PC-9 (cell line): ENCODE measurements at places on chromosomes 11 and 22. TPM values are rescaled to one million over a fixed set of nuclear protein-coding genes. Genes with fewer than 3 reads are reported as not detected.

DNA sequence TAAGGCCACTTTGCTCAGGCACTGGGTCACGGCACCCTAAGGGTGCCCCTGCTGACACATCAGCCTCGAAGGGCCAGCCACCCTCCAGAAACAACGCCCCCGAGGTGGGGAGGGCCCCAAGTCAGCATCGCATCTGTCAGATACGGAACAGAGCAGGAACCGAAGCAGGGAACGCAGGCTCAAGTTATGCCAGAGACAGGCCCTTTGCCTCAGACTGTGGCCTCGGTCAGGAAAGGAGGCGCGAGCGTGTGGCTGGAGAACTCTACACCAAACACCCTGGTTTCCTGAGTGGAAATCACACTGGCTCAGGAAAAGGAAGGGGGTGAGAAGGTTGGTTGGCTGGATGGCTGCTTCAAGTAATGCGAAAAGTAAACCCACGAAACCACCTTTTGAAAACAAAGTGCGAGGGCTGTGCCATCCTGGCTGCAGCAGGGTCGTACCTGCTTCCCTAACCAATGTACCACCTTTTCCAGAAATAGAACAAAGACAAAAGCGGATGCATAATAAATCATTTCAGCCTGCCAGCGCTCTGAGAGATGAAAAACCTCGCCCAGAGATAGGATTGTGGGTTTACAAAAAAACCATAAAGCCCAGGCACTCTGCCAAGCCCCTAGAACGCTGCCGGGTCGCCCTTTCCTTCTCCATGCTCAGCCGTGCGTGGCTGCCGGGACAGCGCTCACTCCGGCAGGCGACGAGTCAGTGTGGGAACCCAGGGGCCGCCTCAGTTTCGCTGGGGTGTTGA lies 38.6 kb downstream of the TRMU start:
- H3K36me3 ChIP-seq = peaks cover 10% of the 10 kb centered on the region
- no peaks in the 10 kb centered on the region for H3K27me3 ChIP-seq
- DNase-seq = no peak
- peak overlapping the region; percentile 61 for H3K27ac ChIP-seq
- peak overlapping the region; percentile 35; the same call in 1 of the 2 replicates for H3K4me3 ChIP-seq
- H3K4me1 ChIP-seq = peaks cover 51% of the 10 kb centered on the region

- H3K36me3 ChIP-seq = no peaks in the 10 kb centered on the region
- no peak overlapping the region for H3K27ac ChIP-seq
- H3K4me3 ChIP-seq = no peak overlapping the region
- no peak for DNase-seq
- H3K4me1 ChIP-seq = no peaks in the 10 kb centered on the region
- H3K27me3 ChIP-seq = no peaks in the 10 kb centered on the region
These were observed 18.0 kb downstream of the FAM227A start for GRCh38 chr22:38638216-38638615.

DNA sequence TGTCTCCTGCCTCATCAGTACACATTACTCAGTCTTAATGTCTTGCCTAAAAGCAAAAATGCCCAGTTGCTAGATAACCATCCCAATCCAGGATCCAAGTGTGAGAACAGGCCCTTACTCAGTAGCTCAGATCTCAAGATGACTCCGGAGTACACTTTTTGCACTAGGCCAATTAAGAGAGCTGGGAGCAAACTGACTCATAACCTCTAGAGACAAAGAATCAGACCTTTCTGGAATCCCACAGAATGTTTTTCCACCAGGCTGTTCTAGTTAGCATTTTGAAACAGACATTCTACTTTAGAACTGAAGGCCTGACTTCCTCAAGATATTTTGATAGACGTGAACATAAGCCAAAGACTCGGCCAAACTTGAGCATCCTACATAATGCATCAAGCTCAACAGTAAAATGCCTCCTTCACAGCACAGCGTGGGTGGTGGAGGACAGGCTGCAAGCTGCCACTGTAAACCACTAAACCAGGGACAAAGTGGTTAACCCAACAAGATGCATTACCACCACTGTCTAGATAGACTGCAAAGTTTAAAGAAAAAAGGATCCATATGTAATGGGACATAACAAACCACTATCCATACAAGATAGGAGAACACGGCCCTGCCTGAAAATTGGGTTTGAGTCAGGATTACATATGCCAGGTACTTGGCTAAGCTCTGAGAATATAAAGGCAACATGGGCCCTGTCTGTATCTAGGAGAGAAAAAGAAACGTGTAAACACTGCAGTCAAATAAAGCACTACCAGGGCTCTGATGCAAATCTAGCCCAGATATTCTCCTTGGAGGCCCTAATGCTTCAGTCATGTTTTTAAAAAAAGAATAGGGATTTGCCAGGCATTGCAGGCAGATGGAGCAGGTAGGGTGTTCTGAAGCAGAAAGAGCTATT lies 48.3 kb downstream of the MYH9 start:
- no peak overlapping the region for H3K27ac ChIP-seq
- H3K27me3 ChIP-seq = no peaks in the 10 kb centered on the region
- peaks cover 32% of the 10 kb centered on the region for H3K4me1 ChIP-seq
- no peak overlapping the region for H3K4me3 ChIP-seq
- no peak for DNase-seq

DNA sequence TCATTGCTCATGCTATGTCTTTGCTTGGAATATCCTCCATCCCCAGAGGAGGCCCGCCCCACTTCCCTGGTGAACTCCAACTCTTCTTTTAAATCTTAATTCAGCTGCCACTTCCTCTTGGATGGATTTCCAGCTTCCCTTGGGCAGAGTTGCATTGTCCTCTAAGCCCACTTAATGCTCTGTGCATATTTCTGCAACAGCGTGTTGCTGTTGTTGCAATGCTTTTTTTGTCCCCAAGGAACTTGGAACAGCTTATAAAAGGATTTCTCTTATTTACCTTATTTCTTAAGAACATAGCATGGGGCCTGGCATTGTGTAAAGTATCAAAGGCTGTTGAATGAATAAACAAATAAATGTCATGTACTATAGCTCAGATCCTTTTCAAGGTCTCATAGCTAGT lies 507.4 kb downstream of the METTL15 start:
- H3K27ac ChIP-seq = no peak overlapping the region
- H3K27me3 ChIP-seq = no peaks in the 10 kb centered on the region
- DNase-seq = no peak
- no peak overlapping the region for H3K4me3 ChIP-seq
- peaks cover 11% of the 10 kb centered on the region for H3K4me1 ChIP-seq

DNA sequence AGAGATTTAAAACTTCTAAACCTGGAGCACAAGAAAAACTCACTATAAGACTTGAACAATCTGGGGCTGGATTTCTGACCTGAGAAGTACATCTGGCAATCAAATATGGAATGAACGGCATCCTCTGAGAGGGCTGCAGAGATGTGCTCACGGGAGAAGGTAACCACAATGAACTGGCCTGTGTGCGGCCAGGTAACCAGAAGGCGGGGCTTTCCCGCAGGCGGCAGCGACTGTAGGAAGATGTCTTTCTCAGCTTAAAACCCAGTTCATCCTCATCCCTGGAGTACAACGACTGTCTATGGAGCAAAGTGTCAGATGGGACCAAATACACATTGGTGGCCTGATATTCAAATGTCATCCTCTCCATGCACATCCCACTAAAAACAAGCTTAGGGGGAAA lies 24.5 kb downstream of the MICAL3 start:
- H3K36me3 ChIP-seq = no peaks in the 10 kb centered on the region
- H3K27ac ChIP-seq = no peak overlapping the region
- peaks cover 16% of the 10 kb centered on the region for H3K4me1 ChIP-seq
- H3K4me3 ChIP-seq = peak overlapping the region; percentile 68; the same call in 1 of the 2 replicates
- DNase-seq = no peak

- no peaks in the 10 kb centered on the region for H3K27me3 ChIP-seq
- DNase-seq = no peak
- no peak overlapping the region for H3K4me3 ChIP-seq
These were observed 120.9 kb downstream of the SLC17A6 start for GRCh38 chr11:22459048-22459447.

DNA sequence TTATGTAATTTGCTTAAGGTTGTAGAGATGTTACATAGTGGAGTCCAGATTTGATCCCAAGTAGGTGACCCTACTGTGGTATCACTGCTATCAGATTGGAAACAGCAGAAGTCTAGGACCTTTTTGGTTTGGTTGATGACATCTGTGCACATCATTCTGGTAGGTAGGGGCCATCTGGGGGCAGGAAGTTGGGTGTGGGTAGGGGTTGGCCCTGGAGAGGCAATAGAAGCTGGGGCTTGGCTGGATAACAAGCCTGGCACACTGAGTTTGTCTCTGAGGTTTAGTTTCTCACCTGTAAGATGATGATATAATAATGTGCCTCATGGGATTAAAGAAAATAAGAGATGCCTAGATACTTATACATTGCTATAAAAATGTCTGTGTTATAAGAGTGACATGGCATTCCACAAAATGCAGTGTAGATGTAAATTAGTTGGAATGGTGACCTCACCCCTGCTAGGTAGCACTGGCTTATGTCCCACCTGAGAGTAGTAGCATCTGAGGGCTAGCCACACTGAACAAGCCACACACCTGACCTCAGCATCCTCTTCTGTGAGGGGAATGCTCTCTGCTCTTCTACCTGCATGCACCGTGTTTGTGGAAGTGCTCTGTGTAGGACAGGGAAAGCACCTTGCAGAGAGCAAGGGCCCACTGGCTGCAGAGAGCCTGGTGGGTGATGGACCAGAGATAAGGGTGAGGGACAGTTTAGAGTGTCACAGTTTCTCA lies 36.9 kb downstream of the PTPRJ start:
- H3K36me3 ChIP-seq = 0 out of 2 replicates have a peak, but pooled peaks cover 14% of the 10 kb centered on the region
- H3K4me1 ChIP-seq = peaks cover 23% of the 10 kb centered on the region
- no peaks in the 10 kb centered on the region for H3K27me3 ChIP-seq
- H3K27ac ChIP-seq = 0 out of 2 replicates have a peak overlapping the region, but pooled peaks have one; percentile 9
- no peak for DNase-seq

GRCh38 chr11:27384227-27384626 lies 21.2 kb upstream of the CCDC34 start:
- no peaks in the 10 kb centered on the region for H3K27me3 ChIP-seq
- DNase-seq = no peak
- no peaks in the 10 kb centered on the region; the same call in 1 of the 2 replicates for H3K36me3 ChIP-seq
- no peak overlapping the region for H3K27ac ChIP-seq

GRCh38 chr11:5291207-5291838 lies 10.4 kb downstream of the OR51B4 start:
- H3K27ac ChIP-seq = no peak overlapping the region
- no peaks in the 10 kb centered on the region for H3K27me3 ChIP-seq
- no peak overlapping the region for H3K4me3 ChIP-seq
- no peaks in the 10 kb centered on the region for H3K4me1 ChIP-seq

DNA sequence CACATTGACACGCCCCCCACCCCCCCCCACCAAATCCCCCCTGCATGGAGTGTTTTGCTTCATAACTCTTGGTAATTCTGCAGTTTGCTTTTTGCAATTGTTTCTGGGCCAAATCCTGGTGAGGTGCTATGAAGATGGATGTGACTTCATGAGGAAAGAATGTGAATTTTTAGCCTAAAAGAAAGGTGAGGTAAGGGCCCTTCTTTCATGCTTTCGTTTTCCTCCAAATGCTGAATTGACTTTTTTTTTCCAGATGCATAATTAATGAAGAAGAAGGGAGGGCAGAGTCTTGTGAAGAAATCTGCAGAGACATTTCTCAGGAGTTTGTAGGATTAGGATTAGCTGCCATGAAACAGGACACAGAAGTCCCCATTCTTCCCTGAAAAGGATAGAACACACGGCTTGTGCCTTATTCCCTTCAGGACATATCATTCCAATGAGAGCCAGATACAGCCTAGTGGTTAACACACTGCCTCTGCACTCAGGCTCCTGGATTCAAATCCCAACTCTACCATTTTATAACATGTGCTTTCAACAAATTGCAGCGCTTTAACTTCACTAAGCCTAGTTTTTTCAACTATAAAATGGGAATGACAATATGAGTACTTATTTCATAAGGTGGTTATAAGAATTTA lies 19.6 kb upstream of the TBCEL start:
- H3K4me3 ChIP-seq = no peak overlapping the region
- H3K4me1 ChIP-seq = no peaks in the 10 kb centered on the region
- no peaks in the 10 kb centered on the region for H3K36me3 ChIP-seq
- H3K27ac ChIP-seq = no peak overlapping the region
- peaks cover 81% of the 10 kb centered on the region for H3K27me3 ChIP-seq

- no peak overlapping the region for H3K4me3 ChIP-seq
- H3K27me3 ChIP-seq = no peaks in the 10 kb centered on the region
- H3K27ac ChIP-seq = no peak overlapping the region
- no peak for DNase-seq
- no peaks in the 10 kb centered on the region for H3K4me1 ChIP-seq
- H3K36me3 ChIP-seq = no peaks in the 10 kb centered on the region
These were observed 70.6 kb upstream of the SHANK2 start for GRCh38 chr11:71322861-71323582.

DNA sequence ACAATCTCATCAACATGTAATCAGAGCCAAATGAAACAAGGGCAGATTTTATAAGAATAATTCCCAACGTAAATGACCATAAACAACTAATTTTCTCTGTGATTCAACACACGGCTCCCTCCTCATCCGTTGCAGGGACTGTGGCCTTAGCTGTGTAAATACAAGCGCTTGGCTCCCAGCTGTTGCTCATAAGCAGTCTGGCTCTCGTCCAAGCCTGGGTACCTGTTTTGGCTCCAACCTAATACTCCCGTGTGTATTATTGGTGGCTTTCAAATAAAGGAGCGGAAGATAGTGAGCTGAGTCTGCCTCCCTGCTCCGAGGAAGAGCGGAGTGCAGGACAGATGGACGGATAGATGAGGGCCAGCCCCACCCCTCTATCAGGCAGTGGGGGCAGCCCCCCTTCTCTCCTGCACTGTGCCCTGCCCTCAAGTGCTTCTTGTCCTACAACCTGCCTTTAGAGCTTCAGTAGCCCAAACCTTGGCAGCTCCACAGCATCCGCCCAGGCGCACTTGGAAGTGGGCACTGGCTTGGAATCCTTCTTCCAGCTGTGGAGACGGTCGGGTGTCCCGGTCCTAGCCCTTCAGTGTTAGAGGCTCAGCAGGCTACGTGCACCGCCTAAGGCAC lies 670.9 kb downstream of the BRD1 start:
- H3K4me1 ChIP-seq = no peaks in the 10 kb centered on the region
- peaks cover 98% of the 10 kb centered on the region for H3K27me3 ChIP-seq
- H3K36me3 ChIP-seq = no peaks in the 10 kb centered on the region
- no peak for DNase-seq

GRCh38 chr11:76397383-76397782 lies 16.3 kb downstream of the GVQW3 start:
- no peak for DNase-seq
- H3K27ac ChIP-seq = no peak overlapping the region
- no peaks in the 10 kb centered on the region for H3K36me3 ChIP-seq
- no peaks in the 10 kb centered on the region for H3K4me1 ChIP-seq

The FGF3 gene
- not detected in 2 replicates for total RNA-seq

The LRRC32 gene
- total RNA-seq = 0.53 TPM in 1 of 2 replicates, not detected in the other

The RCE1 gene
- total RNA-seq = 42.1 and 42.9 TPM in 2 replicates

The KCNQ1 gene
- total RNA-seq = 0.55 TPM in 1 of 2 replicates, not detected in the other

The THRSP gene
- 0.72 TPM in 1 of 2 replicates, not detected in the other for total RNA-seq

The GALNT18 gene
- total RNA-seq = not detected in 2 replicates

The LARGE2 gene
- total RNA-seq = 1.4 and 2.6 TPM in 2 replicates

The OR8D4 gene
- not detected in 2 replicates for total RNA-seq

The ZNF70 gene
- 2.8 and 2.9 TPM in 2 replicates for total RNA-seq

The SAA4 gene
- total RNA-seq = not detected in 2 replicates
